Skeletal muscle cell (primary cell): ENCODE measurements at places on chromosomes 6 and 20.

DNA sequence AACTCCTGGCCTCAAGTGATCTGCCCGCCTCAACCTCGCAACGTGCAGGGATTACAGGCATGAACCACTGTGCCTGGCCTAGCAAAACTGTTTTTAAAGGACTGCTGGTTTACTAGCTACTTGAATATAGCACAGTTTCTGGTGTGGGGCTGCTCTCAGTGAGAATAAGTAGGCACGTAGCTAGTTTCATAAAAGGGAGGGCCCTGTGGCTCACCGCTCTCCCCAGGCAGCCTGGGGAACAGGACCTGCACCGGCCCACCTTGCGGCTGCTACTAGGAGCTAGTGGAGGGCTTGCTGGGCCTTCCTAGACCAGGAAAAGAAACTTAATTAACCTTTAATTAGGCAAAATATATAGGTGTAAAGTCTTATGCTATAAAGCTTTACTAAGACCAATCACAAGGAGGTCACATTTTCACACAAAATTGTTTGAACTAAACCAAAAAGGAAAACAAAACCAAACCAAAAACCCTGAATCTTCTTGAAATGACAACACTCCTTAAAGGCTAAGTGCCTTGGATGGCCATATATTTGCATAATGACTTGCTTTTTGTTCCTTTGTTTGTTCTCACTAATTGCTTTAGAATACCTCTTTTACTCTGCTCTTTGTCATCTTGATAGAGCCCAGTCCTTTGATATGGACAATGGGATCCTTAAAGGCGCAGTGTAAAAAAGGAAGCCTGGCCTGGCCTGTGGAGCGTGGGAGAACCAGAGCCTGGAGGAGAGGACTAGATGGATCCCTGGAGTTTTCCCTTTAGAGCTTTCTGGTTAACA, 69.5 kb upstream of the SAMD5 start:
- no peak for DNase-seq

- no peak for DNase-seq
These were observed 123.0 kb downstream of the SASH1 start for GRCh38 chr6:148465670-148466069.

- DNase-seq: no peak
These were observed 1199.8 kb upstream of the GJE1 start for GRCh38 chr6:140932909-140933308.

DNA sequence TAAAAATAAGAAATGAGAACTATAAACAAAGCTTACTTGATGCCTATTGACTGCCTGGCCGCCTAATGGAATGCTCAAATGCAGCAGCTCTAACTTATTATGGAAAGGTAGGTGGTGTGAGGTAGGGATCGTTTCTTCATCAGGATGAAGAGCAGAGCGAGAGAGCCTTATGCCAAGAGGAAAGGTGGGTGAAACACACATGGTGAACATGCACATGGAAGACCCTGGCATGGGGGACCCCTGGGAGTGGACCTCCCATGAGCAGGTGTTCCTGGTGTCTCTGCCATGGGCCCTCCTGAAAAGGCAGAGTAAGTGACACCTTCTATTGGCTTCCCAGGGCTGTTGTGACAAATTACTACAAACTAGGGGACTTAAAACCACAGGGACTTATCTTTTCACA, 130.1 kb downstream of the CDH4 start:
- no peak for DNase-seq

GRCh38 chr20:44640522-44640921, 11.0 kb downstream of the ADA start:
- DNase-seq: no peak

- DNase-seq: no peak
These were observed 14.5 kb upstream of the PCMTD2 start for GRCh38 chr20:64241061-64241460.

DNA sequence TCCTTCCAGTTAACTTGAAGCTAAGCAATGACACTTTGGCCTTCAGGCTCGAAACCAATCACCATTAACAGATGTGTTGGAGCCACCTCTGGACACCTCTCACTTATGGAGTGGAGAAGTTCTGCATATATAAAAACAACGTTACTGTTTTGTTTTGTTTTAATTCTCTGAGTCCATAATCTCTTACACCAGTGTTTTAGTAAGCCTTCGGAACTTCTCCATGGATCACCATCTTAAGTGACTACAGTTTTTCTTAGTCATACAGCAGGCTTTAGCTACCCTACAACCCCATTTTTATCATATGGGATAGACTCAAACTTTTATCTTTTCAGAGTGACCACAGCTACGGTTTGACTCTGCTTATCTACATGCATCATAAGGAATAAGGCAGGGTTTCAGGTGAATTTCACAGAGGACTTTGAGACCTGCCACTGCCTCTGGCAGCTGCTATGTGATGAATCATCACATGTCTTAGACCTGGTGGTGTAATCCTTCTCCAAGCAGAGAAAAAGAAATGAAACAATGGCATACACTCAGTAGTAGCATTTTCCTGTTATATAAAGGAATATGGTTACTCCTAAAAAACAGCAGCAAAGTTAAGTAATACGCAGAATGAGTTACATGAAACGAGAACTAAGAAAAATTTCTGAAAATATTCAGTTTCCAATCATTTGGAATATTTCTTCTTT, 5.5 kb upstream of the HDDC2 start:
- no peak for DNase-seq

DNA sequence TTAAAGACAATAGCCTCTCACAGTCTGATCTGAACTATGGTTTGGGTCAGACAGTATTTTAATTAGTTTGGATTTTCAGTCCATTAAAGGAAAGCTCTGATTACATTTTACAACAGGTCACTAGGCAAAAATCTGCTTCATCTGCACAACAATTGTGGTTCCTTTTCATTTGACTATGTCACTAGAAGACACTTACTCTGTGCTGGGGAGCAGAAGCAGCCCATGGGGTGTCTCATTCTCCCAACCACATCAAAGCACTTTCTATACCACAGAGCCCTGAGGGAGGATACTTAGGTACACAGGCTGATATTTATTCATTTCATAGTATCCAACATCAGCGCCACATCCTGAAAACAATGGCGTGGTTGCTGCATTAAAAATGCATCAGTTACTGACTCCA, 36.6 kb upstream of the HDAC2 start:
- no peak for DNase-seq

DNA sequence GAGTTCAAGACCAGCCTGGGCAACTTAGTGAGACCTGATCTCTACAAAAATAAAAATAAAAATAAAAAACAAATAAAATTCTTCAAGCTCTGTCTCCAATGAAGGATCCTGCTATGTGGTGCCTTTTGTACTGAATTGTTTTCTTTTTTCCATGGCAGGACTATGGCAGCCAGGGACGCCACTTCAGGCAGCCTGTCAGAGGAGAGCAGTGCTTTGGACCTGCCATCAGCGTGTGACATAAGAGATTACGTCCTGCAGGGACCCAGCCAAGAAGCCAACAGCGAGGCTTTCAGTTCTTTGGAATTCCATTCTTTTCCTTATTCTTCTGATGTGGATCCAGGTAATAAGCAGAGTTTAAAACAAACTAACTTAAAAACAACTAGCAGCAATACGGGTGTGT, 22.5 kb downstream of the SHLD1 start:
- no peak for DNase-seq

- DNase-seq: no peak
These were observed 1112.3 kb upstream of the CITED2 start for GRCh38 chr6:140486450-140487361.

DNA sequence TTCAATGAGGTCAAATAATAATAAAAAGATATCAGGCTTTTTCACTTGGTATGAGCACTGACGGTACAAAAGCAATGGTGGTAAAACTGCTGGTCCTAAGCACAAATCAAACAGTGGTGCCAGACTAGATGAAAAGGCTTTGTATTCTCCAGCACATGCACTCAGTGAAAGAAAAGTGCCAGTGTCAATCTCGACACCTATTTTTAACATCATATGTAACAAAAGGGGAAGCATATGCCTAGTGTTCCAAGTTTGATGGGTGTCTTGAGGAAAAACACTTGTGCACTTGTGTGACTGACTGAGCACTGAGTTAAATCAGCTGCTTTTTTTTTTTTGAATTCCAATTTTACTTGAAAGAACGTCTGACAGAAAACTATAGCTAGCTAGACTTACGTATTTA, 27.3 kb downstream of the MED23 start:
- DNase-seq: no peak

- no peak for DNase-seq
These were observed 8.9 kb upstream of the SPATA2 start for GRCh38 chr20:49924247-49924646.

DNA sequence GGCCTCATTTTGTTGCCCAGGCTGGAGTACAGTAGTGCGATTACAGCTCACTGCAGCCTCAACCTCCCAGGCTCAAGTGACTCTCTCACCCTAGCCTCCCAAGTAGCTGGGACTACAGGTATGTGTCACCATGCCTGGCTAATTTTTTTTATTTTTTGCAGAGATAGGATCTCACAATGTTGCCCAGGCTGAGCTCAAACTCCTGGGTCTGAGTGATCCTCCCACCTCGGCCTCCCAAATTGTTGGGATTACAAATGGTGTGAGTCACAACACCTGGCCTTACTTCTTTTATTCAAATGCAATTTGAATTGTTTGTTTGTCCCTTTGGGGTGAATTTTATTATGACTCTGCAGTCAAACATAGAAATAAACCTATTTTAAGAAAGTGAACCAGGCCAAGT, 131.7 kb upstream of the SLC22A16 start:
- DNase-seq: no peak

- no peak for DNase-seq
These were observed 9.7 kb downstream of the TGM3 start for GRCh38 chr20:2305479-2305878.

DNA sequence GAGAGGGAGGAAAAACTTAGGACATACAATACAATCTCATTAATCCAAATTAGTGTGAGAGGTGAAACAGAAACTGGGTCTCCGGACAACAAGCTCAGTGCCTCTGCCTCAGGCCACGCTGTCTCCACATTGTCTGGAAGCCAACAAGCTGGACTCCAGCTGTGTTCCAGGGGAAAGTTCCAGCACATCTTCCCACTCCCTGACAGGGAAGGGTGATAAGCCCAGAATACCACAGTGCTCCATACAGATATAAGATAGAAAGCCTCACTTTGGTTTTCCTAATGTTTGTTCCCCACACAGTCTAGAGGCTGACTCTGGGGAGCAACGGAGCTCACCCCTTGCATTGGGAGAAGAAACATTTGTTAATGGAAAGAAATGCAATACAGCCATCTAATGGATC, 117.1 kb upstream of the SPTLC3 start:
- DNase-seq: no peak

DNA sequence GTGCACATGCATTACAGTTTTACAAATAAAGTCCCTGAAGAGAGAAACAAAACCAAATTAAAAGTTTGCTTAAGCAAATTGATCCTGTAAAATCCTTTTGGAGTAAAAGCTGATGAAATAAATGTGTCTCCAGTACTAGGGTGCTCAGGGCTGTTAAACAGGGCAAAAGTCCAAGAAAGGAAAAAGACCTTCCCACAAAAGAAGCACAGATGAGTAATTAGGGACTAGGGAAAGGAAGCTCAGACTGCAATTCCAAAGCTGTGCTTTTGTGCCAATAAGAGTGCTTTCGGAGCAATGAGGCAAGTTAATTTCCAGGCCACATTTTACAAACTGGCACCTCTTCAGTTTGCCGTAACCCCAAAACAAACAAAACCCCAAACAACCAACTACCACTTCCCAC, 10.4 kb upstream of the RNF182 start:
- no peak for DNase-seq

DNA sequence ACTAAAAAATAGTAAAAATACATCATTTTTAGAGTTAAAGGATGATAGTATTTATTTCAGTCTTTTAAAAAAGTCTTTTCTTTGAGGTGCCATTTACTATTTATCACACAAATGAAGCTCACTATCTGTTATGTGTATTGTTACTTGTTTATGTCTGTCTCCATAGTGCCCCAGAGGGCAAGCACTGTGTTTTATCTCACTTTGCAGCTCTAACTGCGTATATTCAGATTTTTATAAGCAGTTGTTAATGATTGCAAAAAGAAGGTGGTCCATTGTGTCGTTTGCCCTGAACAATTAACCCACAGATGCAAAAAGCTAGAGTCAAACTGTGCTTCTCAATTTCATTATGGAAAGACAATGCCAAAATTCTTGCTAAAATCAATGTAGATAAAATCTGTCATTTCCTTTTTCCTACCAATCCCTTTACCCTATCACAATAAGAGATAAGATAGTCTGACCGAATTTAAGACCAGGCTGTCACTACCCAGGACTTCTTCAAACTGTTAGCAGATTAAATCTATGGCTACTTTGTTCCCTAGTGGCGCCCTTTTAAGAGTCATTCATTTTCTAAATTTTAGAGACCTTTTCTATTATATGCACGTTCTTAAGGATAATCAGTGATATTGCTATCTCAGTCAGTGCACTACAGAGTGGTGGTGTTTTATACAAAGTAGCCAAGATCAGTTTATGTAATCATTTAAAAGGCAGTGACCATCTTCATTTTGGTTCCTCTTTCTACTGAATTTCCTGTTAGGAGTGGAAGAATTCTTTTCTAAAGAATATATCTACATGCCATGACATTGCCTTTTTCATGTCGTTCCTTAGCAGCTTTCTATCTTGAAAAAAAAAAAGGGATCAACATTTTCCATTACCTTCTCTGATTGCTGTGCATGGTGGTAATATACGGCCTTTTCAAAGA, 133.1 kb upstream of the PRDM1 start:
- DNase-seq: no peak

DNA sequence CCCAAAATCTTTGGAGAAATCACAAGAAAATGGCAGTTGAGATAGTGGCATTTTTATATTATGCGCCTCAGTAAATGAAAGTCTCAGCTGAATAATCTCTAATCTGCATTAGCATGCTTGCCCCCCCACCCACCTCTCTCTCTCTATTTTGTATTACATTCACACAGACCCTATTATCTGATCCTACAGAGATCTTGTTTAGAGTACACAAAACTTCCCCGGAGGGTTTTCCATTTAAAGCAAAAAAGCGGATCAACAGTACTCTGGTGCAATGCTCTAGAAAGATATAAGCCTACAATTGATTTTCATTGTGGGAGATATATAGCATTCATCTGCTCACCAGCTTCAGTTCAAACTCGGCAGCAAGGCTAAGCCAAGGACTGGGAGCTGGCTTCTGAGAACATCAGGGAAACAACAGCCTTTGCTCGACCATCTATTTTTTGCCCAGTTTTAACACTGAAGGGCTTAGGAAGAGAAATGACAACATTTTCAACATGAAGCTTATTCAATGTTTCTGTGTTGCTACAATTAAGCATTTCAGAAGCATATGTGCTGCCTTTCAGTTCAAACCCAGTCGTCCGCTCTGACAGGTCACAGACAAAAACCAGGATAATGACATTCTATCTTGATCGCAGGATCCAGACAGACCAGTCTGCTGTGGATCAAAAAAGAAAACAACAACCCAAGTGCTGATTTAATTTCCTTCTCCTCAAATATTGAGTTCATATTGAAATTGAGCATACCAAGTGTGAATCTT, 137.6 kb upstream of the ATXN1 start:
- DNase-seq: no peak

DNA sequence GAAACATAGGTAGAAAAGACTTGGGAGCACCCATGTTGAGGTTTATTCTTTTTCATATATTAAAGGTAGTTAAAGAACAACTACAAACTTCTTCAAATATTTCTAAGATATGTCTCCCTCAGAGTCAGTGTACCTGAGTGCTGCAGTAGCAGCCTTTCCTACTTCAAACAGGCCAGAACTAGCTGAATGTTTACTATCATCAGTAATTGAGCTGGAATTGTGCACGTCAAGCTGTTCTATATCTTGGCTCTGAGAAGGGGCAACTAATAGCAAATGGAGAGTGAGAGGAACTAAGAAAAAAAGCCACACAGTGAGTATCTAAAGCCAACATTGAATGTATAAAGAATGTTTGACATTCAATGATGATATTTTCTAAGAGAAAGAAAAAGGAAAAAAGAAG, 21.7 kb downstream of the MTCL3 start:
- no peak for DNase-seq
